ENCODE measurements at places on chromosomes 13 and 19.

GRCh38 chr13:88294368-88294767, 623.2 kb downstream of the SLITRK5 start:
- DNase-seq: no peak

GRCh38 chr13:79647533-79647932, 166.6 kb downstream of the NDFIP2 start:
- no peak for DNase-seq

DNA sequence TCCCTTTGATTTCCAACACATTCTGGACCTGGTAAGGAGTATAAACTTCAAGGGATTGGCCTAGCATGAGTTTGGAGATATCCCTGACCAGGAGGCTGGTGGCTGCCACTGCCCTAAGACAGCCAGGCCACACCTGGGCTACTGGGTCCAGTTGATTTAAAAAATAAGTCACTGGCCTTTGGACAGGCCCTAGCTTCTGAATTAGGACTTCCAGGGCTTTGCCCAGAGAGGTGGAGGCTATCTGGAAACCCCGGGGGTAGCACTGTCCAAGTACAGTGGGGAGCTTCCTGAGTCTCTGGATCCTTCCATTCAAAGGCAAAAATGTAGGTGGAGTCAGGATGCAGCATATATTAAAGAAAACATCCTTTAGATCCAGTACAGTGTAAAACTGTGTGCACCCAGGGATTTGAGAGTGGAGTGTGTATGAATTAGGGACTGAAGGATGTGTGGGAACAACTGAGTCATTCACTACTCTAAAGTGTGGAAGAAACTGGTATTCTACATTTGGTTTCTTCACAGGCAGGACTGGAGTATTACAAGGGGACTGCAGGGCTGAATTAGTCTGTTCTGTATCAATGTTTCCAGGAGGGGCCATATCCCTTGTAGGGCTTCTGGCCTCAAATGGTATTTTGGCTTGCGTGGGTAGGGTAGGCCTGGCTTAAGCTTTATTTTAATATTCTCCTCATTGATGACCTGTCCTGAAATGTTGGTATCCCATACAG, 14.8 kb upstream of the FCGBP start:
- DNase-seq: no peak

DNA sequence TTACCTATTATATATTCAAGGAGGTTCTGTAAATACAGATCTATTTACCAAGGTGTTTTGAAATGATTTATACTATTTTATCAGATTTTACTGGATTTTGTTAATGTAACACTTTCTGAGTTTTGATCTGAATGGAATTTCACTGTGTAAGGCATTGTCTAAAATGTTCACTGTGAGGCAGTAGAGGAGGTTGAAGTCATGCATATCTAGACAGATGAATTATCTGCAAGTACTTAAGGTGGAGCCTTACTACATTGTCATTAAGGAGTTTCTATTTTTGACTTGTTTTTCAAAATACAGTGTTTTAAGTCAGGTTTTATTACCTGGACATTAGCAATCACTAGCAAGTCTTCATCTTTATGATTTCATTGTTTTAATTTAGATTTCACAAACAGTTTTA, 62.1 kb downstream of the TM9SF2 start:
- DNase-seq: no peak

GRCh38 chr19:31863122-31863521, 482.3 kb upstream of the ZNF507 start:
- no peak for DNase-seq

DNA sequence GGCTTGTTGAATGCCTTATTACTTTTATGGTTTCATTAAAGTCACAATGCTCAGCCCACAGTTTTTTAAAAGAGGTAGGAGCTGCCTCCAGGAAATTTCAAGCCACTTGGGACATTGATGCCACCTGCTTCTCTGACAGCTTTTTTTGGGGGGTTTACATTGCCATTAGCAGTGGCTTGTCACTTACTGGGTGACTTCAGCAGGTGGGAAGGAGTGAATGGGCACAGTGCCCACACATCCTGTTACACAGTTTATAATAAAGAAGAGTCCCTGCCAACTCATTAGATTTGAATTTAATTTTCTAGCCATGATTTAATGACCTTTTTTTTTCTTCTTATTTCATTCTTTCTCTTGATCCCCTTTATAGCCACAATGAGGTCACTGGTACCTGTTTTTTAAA, 61.0 kb downstream of the NHLRC3 start:
- DNase-seq: peak; percentile 32

GRCh38 chr13:50993934-50994333, 84.3 kb downstream of the RNASEH2B start:
- DNase-seq: no peak

DNA sequence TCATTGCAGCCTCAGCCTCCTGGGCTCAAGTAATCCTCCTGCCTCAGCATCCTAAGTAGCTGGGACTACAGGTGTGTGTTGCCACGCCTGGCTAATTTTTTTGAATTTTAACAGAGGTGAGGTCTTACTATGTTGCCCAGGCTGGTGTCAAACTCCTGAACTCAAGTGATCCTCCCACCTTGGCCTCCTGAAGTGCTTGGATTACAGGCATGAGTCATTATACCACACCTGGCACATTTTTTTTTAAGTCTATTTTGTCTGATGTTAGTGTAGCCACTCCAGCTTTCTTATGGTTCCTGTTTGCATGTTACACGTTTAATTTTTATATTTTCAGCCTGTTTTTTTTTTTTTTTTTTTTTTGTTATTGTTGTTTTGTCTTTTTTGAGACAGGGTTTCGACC, 24.8 kb downstream of the KDM4B start:
- no peak for DNase-seq

GRCh38 chr19:33300894-33301143, 1.5 kb downstream of the CEBPA start:
- DNase-seq: no peak

DNA sequence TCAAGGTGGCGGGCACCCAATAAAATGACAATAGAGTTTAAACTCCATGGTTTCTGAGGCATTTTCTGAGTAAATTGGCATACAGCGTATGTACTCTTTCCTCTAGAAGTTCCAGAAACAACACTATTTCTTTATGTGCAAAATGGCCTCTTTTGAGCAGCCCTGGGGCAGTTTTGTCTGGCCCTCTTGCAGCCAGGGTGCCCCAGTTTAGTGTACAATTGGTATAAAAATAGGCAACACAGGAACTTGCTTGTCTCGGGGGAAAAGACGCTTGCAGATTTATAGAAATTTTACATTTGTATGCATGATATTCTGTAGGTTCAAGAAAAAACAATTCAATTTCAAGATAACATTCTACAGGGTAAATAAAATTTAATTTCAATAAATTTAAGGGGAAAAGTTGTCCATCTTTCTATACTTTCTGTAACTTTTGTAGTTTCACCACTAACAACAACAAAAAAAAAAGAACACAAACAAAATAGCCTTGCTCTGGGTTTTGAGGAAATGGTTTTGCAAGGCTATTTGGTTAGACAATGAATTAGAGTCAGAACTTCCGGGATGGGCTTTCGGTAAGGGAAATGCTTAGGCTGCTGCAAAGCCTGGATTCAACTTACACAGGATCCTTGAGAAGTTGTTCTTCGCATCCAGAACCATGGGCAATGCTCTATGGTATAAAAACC, 45.3 kb downstream of the LRCH1 start:
- DNase-seq: no peak

DNA sequence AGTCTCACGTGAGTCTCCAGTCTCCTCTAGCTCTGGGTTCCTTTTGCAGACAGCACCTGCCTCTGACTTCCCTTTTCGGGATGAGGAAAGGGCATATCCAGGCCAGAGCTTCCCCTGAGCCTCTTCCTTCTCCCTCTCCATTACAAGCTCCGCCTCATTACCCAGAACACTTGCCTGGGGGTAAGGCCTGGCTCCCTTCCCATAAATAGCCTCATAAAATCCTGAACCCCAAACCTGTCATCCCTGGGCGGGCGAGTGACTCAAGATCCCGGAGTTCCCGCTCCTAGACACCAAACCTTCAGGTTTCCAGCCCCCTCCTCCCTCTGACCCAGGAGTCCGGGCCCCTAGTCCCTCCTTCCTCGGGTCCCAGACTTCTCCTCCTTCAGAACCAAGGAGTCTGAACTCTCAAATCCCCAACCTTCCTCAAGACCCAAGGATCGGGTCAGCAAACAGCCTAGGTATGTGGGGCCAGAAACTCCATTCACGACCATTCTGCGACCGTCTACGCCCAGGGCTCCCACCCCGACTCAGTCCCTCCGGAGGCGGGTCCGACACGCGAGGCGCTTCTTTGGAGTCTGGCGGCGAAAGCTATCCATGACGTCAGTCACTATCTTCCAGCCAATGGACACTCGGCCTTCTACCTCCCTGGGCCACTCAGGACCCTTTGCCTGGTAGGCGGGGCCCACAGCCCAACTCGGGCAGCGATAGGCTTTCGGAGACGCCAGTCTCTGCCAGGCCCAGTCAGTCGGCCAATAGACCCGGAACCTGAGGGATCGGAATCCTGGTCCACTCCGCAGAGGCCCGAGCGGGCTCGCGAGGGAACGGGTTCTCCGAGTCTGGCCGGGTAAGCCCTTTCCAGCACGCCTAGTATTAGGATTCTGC, 6.5 kb upstream of the CNFN start:
- DNase-seq: peak; percentile 97

- DNase-seq: no peak
Observed at GRCh38 chr19:19514215-19514657, 1.1 kb downstream of the TSSK6 start.

GRCh38 chr13:30792285-30793000, 57.1 kb downstream of the ALOX5AP start:
- DNase-seq: no peak

DNA sequence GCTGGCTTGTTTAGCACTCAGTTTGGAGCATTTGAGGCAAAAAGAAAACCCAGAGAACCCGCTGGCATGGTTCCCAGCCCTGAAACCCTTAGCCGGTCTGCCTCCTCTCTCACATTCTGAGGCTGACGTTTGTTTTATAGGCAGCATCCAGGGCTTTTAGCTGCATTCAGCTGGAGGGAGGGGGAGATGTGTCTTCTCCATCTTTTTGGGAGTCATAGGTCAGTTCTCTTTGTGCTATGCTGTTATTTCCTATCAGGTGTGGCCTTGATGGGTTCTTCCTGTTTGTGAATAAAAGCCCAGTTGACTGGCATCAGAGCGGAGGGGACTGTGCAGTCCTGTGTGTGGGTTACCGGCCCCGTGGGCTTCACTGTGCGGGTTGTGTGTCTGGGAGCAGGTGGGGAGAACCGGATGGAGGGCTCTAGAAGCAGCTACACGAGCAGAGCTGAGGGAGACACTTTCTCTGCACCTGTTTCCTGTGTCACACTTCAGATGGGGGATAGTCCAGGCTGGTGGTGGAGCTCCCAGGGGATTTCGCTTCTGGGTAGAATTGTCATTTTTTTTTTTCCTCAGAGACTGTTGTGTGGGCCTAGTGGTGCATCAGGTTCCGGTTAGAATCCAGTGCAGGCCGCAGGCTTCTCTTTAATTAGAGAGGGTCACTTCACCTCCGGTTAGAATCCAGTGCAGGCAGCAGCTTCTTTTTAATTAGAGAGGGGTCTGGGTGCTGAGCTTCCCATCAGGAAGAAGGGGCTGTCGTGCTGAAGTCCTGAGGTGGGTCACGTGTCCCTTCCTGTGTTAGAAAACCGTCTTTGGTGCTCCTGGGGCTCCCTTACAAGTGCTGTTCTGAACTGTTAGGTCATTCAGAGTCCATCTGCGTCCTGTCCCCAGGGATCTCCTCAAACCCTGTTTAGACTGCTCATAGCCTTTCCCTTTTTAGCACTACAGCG, 69.6 kb downstream of the ARHGEF7 start:
- DNase-seq: no peak

DNA sequence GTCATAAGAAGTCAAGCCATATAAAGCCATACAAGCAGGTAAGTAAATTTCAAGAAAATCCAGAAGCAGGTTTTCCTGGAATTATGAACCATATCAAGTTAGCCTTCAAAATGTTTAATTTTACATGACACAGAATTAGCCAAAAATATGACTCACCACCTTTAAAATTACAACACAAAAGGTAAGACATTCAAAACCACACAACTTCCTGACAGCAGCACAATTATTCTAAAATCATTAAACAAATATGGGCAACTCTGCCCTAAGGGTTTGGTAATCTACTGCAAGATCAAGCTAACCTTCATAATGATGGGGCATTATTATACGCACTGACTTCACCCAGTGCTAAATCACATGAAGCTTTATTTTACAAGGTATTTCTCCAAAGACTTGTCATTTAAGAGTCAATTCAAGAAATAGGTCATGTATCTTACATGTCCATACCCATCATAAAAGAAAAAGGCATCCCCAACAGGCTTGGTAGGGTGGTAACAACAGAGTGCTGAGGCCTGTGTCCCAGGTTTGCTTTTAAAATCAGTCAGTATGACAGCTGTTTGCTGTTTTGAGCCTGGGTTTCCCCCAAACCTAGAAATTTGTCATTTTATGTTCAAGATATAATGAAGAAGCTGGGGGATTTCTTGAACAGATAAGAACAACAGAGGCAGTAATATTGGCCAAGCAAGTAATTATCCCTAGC, 15.2 kb downstream of the RCBTB1 start:
- DNase-seq: no peak

DNA sequence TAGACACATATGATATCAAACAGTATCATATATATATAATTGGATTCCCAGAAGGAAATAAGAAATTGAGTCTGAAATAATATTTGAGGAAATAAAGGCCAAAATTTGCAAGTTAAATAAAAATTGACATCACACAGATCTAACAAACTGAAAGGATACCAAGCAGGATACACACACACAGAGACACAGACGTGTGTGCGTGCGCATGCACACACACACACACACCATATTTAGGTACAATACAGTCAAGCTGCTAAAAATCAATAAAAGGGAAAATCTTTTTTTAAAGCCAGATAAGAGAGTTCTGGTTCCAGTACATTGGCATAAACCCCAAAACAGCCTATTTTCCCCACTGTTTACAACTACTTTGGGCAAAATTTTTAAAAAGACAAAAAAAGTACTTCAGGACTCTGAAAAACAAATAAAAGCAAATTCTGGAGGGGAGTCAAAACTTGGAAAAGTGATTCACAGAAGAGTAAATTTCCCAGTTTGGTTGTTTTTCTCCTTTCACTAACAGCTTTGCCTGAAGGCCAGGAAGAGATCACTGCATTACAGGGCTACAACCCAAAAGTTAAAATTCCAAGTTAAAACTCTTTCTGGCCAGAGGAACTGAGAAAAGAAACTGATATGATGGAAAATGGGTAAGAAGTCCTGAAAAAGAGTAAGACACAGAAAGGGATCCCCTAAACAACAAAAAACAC, 16.2 kb downstream of the MYCBP2 start:
- no peak for DNase-seq

GRCh38 chr13:50386541-50387050, 371.4 kb downstream of the KCNRG start:
- DNase-seq: no peak

DNA sequence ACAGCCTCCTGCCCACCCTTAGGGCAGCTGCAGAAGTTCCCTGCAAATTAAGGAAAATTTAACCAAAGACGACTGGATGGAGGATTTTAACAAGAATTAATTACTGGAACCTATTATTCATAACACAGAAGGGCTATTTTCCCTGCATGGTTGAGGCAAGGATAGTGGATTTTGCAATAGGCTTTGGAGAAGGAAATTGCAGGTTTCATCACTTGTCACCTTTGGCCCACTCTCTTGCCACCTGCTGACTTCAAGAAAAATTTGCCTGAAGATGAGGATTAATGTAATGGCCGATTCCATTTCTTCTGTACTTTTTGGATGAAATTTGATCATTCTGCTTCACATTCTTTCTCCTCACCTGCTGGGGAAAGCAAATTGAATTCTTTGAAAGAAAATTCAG, 261.7 kb downstream of the FGF9 start:
- no peak for DNase-seq

All from NCI-H2107 (cell line).